ENCODE measurements at places on chromosomes 12 and 14. TPM values are rescaled to one million over a fixed set of nuclear protein-coding genes. Genes with fewer than 3 reads are reported as not detected.

The OTX2 gene
- not detected for total RNA-seq

DNA sequence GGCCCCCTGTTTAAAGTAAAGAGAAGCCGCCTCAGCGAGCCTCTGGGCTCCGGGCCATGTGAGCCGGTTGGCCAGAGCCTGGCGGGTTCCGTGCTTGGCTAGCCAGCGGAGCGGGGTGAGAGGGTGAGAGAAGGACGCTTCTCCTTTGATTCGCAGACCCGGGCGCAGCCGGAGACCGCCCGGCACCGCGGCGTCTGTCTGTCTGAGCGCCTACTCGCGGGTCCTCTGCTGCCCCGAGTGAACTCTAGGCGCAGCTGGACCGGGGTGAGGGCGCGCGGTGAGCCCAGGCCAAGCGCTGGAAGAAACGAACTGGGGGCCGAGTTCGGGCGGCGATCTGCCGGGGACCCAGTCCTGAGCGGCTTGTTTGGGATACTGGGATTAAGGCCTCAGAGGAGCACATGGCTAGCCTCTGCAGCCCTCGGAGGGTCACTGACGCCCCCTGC, 41.4 kb upstream of the TBX5 start:
- DNase-seq, result no peak
- H3K36me3 ChIP-seq, result no peaks in the 10 kb centered on the region
- no peak overlapping the region for H3K27ac ChIP-seq
- peaks cover 25% of the 10 kb centered on the region for H3K27me3 ChIP-seq
- H3K4me1 ChIP-seq, result no peaks in the 10 kb centered on the region

- H3K4me1 ChIP-seq, result peaks cover 66% of the 10 kb centered on the region
- H3K36me3 ChIP-seq, result no peaks in the 10 kb centered on the region
- H3K27ac ChIP-seq, result peak overlapping the region; percentile 96
- DNase-seq, result peak; percentile 97
- H3K4me3 ChIP-seq, result no peak overlapping the region
Observed at GRCh38 chr14:68544081-68544892, 248.6 kb downstream of the ZFP36L1 start.

The GPR68 gene
- total RNA-seq, result 0.95 TPM

DNA sequence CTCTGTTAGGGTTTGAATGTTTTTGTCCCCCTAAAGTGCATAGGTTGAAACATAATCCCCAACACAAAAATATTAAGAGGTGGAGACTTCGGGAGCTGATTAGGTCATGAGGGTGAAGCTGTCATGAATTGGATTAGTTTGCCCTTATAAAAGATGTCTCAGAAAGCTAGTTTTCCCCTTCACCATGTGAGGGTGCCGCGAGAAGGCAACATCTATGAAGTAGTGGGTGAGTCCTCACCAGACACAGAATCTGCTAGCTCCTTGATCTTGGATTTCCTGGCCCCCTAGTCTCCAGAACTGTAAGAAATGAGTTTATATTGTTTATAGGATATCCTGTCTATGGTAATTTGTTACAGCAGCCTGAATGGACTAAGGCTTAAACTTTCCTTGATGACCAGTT, 301.5 kb upstream of the ATP2B1 start:
- H3K27me3 ChIP-seq, result no peaks in the 10 kb centered on the region
- no peak overlapping the region for H3K27ac ChIP-seq
- DNase-seq, result no peak

DNA sequence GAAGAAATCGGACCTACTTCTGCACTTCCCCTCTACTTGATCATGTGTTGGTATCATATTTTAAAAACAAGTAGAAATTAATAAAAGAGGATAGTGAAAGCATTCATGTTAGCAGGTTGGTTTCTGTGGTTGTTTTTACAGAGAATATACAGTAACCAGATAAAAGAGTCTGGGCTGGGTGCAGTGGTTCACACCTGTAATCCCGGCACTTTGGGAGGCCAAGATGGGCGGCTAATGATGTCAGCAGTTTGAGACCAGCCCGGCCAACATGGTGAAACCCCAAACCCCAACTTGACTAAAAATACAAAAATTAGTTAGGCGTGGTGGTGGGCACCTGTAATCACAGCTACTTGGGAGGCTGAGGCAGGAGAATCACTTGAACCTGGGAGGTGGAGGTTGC, 55.9 kb downstream of the LRP6 start:
- H3K27me3 ChIP-seq, result no peaks in the 10 kb centered on the region
- H3K27ac ChIP-seq, result no peak overlapping the region
- H3K36me3 ChIP-seq, result no peaks in the 10 kb centered on the region

GRCh38 chr12:70359458-70360197, 6.5 kb upstream of the KCNMB4 start:
- no peak overlapping the region for H3K4me3 ChIP-seq
- DNase-seq, result no peak
- H3K36me3 ChIP-seq, result no peaks in the 10 kb centered on the region
- no peaks in the 10 kb centered on the region for H3K27me3 ChIP-seq
- no peaks in the 10 kb centered on the region for H3K4me1 ChIP-seq

DNA sequence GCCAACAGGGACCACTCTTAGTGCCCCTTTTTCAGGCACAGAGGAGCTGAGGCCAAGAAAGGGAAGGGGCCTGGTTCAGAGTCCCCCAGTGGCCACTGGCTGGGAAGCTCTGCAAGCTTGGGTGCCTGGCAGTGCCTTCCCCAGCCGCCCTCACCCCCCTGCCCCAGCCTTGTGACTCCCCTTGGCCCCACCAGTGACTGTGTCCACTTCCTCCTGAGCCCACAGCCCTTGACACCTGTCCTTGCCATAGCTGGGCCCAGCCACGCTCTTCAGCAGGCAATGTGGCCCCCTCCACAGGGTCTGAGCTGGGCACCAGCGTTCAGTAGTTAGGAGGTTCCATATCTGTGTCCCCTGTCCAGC, 19.0 kb upstream of the C14orf180 start:
- H3K4me3 ChIP-seq, result no peak overlapping the region
- no peak for DNase-seq
- no peak overlapping the region for H3K27ac ChIP-seq
- H3K4me1 ChIP-seq, result no peaks in the 10 kb centered on the region

DNA sequence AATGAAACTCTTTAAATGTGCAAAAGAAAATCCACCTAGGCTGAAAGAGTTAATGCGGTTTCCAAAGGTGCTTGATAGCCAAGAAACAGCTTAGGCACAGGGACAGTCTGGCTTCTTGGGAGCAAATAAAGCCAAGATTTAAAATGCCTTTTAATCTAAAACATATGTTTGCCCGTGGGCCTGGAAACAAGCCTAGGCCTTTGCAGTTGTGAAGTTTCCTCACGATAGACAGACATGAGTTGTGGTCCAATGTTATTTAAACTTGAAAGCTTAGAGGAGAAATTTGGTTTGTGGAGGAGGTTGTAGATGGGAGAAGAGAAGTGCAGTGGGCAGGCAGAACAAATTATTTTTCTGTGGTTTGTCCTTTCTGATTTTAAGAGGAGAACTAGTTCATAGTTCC, 29.8 kb downstream of the PROX2 start:
- H3K4me3 ChIP-seq, result no peak overlapping the region
- no peaks in the 10 kb centered on the region for H3K4me1 ChIP-seq
- no peaks in the 10 kb centered on the region for H3K36me3 ChIP-seq
- no peak overlapping the region for H3K27ac ChIP-seq
- no peaks in the 10 kb centered on the region for H3K27me3 ChIP-seq

- DNase-seq, result no peak
- H3K27me3 ChIP-seq, result no peaks in the 10 kb centered on the region
- no peaks in the 10 kb centered on the region for H3K4me1 ChIP-seq
- no peak overlapping the region for H3K4me3 ChIP-seq
- H3K36me3 ChIP-seq, result no peaks in the 10 kb centered on the region
Observed at GRCh38 chr12:60498656-60499055, 902.8 kb downstream of the SLC16A7 start.

DNA sequence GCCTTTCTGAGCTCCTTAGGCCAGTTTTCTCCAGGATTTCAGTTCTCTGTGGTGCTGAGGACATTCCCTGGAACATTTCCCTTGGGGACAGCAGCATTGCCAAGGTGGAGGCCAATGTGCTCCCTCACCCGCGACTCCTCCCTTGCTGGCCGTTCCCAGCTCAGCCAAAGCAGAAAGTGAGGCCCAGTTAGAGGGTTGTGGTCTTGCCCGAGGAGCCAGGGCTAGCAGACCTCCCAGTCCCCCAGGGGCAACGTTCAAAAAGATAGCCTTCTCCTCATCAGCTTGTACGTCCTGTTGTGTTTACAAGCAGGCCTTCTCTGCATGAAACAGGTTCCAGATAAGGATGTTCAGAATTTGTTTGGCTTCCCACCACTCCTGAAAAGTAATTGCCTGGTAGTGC, 78.4 kb downstream of the SSPN start:
- H3K27me3 ChIP-seq, result no peaks in the 10 kb centered on the region
- peak overlapping the region; percentile 83 for H3K27ac ChIP-seq
- no peak overlapping the region for H3K4me3 ChIP-seq
- H3K4me1 ChIP-seq, result no peaks in the 10 kb centered on the region

- H3K27me3 ChIP-seq, result no peaks in the 10 kb centered on the region
- H3K36me3 ChIP-seq, result no peaks in the 10 kb centered on the region
- H3K4me1 ChIP-seq, result no peaks in the 10 kb centered on the region
- no peak overlapping the region for H3K4me3 ChIP-seq
- no peak overlapping the region for H3K27ac ChIP-seq
- no peak for DNase-seq
Observed at GRCh38 chr12:127041985-127042625, 1224.9 kb upstream of the TMEM132C start.

The P2RX7 gene
- total RNA-seq, result 5.3 TPM

DNA sequence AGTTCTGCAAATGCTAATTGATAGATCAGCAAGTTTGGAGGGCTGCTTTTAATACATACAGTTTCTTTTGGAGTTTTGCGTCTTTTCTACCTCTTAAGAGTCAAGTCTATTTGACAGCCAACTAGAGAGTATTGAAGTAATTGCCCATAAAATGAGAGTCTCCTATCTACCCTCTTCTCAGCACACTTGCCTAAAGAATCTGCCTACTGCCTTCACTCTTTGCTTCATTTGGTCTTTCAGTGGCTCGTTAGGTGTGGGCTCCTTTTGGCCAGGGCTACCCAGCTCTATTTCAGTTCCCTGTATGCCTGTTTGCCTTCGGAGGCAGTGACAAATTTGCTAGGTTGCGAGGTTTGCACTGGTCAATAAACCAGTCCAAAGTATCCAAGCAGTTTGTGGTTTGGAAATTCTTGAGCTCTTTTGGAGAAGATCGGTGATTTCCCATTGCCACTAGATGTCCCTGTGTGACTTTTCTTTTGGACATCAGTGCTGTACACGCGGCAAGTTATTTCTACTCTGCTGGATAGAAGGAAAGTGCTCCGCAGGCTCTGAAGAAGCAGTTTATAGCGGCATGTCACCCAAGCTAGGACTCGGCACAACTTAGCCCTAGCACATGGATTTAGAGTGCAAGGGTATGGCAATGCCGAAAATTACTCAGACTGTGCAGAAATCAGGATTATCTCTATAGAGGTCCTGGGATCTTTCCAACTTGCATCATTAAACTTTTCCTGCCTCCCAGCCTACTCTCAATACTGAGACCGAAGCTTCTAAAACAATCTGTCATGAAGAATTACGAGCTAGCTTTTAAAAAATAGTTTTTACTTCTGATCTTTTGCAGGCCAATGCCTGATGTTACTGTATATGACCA, 38.6 kb downstream of the MGST1 start:
- peak; percentile 68 for DNase-seq
- peaks cover 7% of the 10 kb centered on the region for H3K4me1 ChIP-seq
- H3K27me3 ChIP-seq, result no peaks in the 10 kb centered on the region
- H3K27ac ChIP-seq, result peak overlapping the region; percentile 21

DNA sequence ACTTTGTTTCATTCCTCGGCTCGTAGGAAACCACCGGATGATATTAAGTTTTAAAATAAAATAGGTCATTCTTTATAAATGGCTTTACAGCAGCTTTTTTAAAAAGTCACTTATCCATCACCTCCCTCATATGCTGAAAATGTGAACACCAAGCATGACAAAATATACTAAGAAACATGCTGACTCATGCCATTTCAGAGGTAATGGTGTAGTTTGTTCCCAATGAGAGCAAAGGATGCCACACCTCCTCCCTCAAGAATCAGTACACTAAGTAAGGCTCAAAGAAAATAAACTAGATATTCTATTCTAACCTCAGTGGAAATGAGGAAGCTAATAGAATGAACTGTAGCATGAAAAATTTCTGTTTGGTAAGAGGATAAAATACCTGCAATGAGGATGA, 5.5 kb upstream of the DIO2 start:
- H3K27me3 ChIP-seq, result no peaks in the 10 kb centered on the region
- H3K4me1 ChIP-seq, result peaks cover 5% of the 10 kb centered on the region
- no peaks in the 10 kb centered on the region for H3K36me3 ChIP-seq
- H3K27ac ChIP-seq, result no peak overlapping the region
- no peak overlapping the region for H3K4me3 ChIP-seq
- DNase-seq, result no peak

- H3K27me3 ChIP-seq, result no peaks in the 10 kb centered on the region
- no peak overlapping the region for H3K27ac ChIP-seq
- no peaks in the 10 kb centered on the region for H3K36me3 ChIP-seq
- H3K4me3 ChIP-seq, result no peak overlapping the region
Observed at GRCh38 chr14:101353422-101353821, 207.9 kb upstream of the DIO3 start.

The CLEC4E gene
- 5.4 TPM for total RNA-seq

DNA sequence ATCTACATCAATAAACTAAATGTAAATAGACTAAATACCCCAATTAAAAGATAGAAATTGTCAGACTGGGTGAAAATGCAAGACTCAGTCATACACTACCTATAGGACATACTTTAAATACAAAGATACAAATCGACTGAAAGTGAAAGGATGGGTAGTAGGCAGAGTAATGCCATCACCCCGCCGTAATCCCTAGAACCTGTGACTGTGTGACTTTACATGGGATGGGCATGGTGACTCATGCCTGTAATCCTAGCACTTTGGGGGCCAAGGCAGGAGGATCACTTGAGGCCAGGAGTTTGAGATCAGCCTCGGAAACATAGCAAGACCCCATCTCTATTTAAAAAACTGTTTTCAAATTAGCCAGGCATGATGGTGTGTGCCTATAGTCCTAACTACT, 2.6 kb upstream of the EVL start:
- H3K27ac ChIP-seq, result no peak overlapping the region
- H3K27me3 ChIP-seq, result no peaks in the 10 kb centered on the region
- H3K4me3 ChIP-seq, result no peak overlapping the region
- H3K4me1 ChIP-seq, result peaks cover 6% of the 10 kb centered on the region
- H3K36me3 ChIP-seq, result no peaks in the 10 kb centered on the region

- no peak for DNase-seq
- H3K36me3 ChIP-seq, result no peaks in the 10 kb centered on the region
- no peak overlapping the region for H3K4me3 ChIP-seq
- no peaks in the 10 kb centered on the region for H3K27me3 ChIP-seq
- H3K4me1 ChIP-seq, result peaks cover 35% of the 10 kb centered on the region
- H3K27ac ChIP-seq, result no peak overlapping the region
Observed at GRCh38 chr14:52071675-52072074, 2.8 kb upstream of the NID2 start.

The DTX1 gene
- 8.0 TPM for total RNA-seq

DNA sequence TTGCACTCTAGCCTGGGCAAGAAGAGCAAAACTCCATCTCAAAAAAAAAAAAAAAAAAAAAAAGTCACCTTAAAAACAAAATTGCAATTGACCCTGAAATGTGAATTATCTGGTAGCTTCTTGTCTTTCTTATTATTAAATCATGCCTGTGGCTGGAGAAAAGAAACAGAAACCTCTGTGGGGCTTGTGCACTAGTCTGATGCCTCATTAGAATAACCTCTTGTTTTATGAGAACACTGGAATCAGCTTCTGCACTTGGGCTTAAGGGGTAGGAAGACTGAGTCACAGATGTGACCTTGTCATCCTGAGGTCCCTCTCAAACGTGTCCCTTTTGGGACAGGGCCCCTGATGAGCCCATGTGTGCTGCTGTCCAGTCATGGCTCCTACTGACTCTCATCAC, 237.9 kb downstream of the DACT1 start:
- H3K36me3 ChIP-seq, result no peaks in the 10 kb centered on the region
- DNase-seq, result no peak
- no peaks in the 10 kb centered on the region for H3K27me3 ChIP-seq
- H3K4me1 ChIP-seq, result no peaks in the 10 kb centered on the region
- H3K27ac ChIP-seq, result no peak overlapping the region
